ENCODE measurements at places on chromosomes 2 and 18.

GRCh38 chr2:70118798-70119454 is 31.6 kb downstream of the PCBP1 start:
- no peak for DNase-seq

- no peak for DNase-seq
These were observed 47.2 kb downstream of the BOLA3 start for GRCh38 chr2:74100254-74101216.

DNA sequence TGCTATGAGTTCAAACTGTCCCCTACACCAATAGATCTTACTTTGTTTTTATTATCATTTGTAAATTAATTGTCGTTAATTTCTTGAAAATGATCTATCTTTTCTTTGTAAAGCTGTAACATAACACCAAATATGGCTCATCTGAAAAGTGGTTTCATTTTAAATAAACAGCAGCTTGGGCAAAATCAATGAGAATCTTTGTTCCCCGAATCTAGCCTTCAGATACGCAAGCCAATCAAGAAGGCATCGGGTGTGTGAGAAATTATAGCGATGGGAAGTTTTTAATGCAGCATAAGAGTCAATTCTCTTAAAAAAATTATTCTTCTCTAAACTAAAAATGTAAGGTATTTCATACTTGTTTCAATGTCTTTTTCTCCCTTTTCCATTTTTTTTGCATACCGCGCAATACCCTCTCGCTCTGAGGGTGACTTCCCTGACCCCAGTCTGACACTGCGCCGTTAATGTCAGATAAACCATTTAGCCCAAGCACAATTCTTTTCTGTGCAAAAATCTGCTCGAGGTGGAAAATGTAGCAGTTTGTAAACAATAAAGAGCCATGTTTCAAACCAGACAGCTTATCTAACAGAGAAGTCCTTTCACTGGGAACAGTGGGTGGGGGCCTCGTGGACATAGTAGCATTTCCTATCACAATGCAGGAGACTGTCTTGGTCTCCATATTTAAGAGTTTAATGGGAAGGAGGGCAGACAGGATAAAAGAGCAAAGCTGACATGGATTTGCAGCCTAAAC is 129.4 kb downstream of the TCF4 start:
- DNase-seq: no peak

GRCh38 chr2:66899648-66900047 is 464.7 kb downstream of the MEIS1 start:
- no peak for DNase-seq

DNA sequence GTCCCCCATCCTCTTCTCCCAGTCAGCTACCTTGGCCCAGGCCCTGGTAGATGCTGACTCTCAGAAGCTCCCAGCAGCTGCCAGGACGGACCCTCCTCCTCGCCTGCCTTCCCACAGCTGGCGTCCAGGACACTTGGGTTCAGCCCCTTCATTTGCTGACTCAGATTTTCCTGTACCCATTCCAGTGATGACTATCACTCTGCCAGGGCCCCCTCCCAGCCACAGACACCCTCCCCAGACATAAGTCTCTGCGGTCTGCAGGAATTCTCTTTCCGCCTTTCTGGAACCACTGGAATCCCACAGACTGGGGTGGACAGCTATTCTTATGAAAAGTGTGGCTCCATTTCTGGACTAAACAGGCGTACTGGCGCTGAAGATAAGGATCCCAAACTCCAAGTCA is 260.3 kb upstream of the EPAS1 start:
- no peak for DNase-seq

GRCh38 chr2:241017228-241017940 is 19.0 kb downstream of the SNED1 start:
- DNase-seq: peak; percentile 11

GRCh38 chr2:205699515-205700289 is 17.4 kb downstream of the NRP2 start:
- DNase-seq: no peak

DNA sequence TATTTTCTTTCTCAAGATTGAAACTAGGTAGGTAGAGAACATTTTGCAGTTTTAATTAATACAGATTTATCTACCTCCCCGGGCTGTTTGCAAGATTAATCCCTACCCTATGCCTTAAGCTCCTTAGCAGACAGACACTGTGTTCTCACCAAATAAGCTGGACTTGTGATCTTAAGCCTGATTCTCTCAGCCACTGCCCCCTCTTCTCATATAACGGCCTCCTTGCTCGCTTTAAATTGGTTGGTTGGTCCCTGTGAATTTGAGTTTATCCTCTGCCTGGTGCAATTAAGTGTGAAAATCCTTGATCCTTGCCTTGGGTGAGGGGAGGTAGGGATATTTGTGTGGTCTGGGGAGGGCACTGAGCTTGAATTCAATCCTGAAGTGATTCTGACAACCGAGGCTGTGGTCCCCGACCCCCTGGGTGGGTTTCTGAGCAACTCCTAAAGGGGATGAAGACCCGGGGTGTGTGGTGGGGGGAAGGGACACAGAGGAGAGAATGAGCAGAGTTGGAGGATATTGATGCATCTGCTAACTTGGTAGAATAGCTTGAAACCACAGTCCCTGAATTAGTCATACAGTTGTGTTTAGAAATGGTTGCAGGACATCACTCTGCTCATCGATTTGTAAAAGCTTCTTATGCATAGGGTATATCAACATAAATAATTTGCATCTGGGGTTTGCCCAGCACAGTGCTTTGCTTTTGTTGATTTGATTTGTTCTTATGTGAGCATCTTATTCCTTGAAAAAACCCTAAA is 36.9 kb upstream of the NCKAP5 start:
- DNase-seq: no peak

DNA sequence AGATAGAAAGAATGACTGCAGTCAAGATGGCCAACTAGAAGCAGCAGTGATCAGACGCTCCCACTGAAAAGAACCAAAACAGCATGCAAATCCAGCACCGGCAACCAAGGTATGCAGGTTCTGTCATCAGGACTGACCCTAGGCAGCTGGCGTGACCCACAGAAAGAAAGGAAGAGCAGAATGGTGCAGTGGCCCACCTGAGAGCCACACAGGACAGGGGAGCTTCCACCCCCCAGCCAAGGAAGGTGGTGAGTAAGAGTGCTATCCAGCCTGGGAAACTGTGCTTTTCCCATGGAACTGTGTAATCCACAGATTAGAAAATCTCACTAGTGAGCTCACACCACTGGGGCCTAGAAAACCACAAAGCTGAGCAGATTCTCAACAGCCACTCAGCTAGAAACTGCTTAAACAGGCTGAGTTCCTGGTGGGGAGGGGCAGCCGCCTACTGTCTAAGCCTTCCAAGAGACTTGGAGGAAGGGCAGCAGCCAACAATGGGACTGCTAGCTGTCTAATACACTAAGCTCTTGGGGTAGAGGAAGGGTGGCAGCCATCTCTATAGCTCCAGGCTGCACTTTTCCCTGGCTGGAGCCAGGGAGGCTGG is 127.9 kb downstream of the EVA1A start:
- no peak for DNase-seq

DNA sequence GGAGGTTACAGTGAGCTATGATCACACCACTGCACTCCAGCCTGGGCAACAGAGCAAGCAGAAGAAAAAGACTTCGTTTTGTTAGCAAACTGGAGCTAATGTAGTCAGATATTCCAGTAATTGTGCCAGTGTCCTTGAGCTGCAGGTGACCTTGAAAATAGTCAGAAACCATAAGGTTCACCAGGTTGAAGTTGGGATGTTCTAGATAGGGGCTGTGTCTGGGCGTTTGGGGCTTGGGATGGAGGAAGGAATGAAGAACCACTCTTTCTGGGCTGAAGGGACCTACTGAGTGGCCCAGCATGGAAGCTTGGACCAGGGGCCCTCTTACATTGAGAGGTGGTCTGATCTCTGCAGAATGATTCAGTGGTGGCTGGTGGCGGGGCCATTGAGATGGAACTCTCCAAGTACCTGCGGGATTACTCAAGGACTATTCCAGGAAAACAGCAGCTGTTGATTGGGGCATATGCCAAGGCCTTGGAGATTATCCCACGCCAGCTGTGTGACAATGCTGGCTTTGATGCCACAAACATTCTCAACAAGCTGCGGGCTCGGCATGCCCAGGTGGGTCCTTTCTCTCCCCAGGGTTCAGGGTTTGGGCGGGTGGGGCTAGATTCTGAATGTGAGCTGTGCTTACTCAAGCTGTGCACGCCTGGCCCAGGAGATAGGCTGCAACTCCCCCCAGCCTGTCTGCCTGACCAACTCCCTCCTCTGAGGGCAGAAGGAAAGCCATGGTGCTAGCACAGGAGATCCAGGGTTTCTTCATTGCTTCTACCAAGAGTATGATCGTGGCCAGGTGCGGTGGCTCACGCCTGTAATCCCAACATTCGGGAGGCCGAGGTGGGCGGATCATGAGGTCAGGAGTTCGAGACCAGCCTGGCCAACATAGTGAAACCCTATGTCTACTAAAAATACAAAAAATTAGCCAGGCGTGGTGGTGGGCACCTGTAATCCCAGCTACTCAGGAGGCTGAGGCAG is 17.1 kb downstream of the CCT7 start:
- no peak for DNase-seq

Data from stimulated activated CD4-positive, alpha-beta T cell treated with anti-CD3 and anti-CD28 coated beads, Interleukin-2, amount 100 ng/mL, for 24 hours (primary cell).